ENCODE measurements at places on chromosomes 4 and X.

DNA sequence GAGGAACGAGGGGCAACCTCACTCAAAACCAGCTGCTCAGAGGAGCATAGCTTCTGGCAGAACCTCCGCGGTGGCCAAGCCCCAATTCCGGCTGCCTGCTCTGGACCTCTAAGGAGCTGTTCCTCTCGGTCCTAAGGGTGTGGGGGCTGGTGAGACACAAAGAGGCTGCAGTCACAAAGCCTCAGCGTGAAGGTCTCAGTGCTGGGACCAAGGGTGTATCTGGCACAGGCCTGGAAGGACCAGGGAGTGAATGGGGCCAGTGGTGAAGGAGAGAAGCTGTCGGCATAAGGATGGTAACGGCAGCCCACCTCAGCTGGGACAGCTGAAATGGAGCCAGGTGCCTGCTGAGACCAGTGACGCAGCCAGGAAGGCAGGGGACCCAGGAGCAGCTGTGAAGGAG is 5.3 kb downstream of the PDE6B start:
- DNase-seq: no peak

DNA sequence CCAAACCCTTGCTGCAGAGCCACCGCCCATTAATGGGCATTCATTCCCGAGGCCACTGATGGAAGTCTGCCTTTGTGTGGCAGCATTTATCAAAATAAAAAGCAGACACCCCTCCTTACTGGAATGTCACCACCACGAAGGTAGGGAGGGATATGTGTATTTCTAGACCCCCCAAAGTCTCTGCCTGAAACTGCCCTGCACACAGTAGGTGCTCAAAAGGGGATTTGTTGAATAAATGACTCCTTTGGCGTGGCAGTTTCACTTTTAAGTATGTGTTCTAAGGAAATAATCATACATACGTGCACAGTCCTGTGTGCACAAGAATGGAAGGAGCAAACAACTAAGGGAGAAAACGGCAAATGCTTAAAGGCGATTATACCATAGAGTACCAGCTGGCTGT is 23.6 kb upstream of the GLOD5 start:
- no peak for DNase-seq

DNA sequence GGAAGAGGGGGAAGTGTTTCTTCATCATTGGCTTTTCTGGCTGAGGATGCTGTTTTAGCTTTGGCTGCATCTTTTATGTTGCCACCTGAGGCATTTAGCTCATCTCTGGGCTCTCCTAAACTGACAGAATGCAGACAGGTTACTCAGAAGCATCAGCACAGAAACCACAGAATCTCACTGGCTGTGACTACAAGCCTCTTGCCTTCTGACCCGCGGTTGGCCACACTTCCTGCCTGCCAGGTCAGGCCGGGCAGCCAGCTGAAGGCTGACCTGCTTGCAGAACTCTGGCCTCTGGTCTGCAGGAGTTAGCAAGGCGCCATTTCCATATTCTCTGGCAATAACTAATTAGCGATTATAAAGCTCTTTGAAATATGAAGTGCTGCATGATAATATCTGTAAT is 366.5 kb downstream of the MID1IP1 start:
- no peak for DNase-seq

GRCh38 chr4:80134936-80135701 is 62.1 kb upstream of the ANTXR2 start:
- DNase-seq: no peak

- no peak for DNase-seq
Measured at GRCh38 chr4:177070533-177071058, 239.1 kb upstream of the NEIL3 start.

DNA sequence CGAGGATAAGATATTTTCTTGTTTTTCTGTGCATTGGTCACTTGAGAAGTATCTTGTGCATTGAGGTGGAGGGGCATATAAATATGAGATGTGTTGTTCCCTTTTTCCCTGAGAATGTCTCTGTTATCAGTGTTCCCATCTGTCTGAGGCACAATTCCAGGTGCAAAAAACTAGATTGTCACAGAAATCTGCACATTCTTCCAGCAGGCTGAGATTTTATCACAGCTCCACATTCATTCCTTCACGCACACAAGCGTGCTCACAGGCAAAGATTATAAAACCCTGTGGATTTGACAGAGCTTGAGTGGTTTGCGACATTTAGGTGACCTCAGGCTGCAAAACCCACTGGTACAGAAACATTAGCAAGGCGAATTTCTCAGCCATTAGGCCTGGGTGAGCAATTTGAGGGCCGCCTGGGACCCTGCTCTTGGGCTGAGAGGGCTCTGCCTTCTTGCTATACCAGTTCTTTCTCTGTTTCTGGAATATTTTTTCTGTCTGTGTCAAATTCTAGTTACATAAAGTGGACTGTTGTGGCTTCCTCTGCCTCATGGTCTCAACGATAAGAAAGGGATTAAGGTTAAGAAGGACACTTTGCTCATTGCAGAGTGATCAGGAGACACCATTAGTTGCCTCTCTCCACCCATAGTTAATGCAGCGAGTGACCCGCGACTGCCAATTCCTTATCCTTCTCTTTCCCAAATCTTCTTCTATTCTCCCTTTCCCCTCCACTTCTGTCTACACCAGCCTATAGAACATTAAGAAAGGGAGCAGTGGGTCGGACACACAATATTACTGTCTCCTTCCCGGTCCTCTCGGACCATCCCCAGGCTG is 86.7 kb upstream of the C1QTNF7 start:
- no peak for DNase-seq

DNA sequence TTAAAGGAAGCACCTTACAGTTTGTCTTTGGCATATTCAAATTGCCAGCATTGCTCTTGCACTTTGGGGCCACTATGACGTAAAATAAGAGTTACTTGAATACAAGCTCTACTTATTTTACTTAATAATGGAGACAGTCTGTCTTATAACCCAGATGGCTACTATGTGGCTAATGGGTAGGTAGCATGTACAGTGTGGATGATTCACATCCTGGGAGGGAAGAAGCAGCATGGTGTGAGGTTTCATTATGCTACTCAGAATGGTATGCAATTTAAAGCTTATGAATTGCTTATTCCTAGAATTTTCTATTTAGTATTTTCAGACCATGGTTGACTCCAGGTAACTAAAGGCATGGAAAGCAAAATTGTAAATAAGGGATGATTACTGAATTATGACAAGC is 761.8 kb upstream of the ATOH1 start:
- no peak for DNase-seq

DNA sequence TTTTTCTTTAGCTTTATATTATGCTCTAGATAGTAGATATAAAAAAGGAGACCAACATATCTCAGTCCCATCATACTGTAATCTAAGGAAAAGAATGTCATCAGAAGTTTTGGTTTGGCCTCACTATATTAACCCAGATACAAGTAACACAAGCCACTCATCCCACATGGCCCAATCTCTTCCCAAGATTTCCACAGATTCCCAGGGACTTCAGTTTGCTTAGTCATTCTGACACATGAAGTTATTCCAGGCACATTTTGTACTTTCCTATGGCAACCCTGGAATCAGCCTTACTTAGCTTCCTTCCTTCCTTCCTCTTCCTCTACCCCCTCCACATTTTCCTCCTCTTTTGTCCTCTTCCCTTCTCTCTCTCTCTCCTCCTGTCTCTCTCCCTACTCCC is 21.7 kb upstream of the DCLK2 start:
- DNase-seq: no peak

- DNase-seq: no peak
Measured at GRCh38 chr4:56790691-56791091, 30.8 kb downstream of the SPINK2 start.

DNA sequence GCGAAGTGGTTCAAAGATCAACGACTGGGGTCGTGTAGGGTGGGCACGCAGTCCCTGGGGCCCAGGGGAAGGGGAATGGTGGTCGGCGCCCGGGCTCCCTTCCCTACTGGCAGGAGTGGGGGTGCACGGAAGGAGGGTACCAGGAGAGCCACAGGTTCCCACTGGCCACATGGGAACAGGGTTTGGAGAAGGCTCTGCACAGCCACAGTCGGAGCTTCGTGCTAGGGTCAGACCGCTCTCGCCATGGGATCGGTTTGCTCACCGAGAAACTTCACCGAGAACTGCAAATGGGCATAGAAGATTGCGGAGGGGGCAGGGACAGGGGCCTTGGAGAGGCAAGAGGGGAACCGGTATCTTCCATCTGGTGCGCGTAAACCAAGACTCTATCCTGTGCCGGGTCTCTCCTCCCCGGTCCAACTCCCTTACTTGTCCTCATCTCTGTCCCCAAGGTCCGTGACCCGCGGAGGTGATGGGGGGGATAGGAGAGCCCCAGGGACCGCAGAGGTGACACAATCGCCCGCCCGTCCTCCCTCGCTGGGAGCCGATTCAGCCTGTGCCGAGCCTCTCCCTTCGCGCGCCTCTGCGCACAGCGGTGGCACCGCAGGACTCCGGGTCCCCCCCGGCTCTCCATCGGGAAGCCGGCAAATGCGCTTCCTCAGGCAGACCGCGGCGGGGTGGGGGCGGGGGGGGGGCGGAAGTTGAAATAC is 1.0 kb downstream of the SCD5 start:
- no peak for DNase-seq

- no peak for DNase-seq
Measured at GRCh38 chr4:123602007-123602406, 205.4 kb downstream of the SPRY1 start.

GRCh38 chr4:152850377-152850776 is 70.6 kb downstream of the ARFIP1 start:
- no peak for DNase-seq

GRCh38 chr4:176653401-176654220 is 139.1 kb downstream of the VEGFC start:
- DNase-seq: no peak

- no peak for DNase-seq
Measured at GRCh38 chr4:186787536-186787935, 63.9 kb upstream of the FAT1 start.

- no peak for DNase-seq
Measured at GRCh38 chr4:61292322-61292721, 92.2 kb downstream of the ADGRL3 start.

DNA sequence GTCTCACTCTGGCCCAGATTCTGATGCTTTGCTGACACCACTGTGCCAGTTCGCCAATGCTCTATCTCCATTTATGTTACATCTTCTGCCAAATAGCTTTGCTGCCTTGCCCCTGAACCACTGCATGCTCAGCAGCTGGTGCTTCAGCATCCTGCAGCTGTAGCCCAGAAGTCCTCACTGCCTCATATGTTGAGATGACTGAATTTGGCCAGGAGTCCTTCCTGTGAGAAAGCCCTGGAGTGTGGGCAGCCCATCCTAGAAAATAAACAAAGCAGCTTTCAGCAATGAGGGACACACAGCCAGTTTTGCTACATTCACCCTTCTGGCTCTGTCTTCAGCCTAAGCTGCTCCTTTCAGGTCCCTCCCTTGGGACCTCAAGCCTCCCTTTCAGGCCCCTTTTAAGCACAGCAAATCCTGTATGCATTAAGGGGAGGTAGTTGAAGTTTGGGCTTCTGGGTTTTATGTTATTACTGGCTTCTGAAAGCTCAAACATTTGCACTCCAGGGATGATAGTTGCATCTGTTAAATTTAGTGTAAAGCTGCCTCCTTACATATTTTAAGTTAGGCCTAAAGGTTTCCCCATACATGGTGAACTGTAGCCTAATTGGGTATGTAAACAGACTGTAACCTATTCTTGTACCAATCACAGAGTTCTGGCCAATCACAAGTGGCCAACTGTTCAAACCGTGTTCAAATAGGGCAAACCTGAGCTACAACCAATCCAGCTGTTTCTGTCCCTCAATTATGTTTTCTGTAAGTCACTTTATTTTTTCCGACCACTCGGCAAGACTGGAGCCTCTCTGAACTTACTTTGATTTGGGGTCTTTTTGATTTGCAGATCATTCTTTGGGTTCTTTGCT is 2.1 kb upstream of the TMEM165 start:
- no peak for DNase-seq

GRCh38 chr4:183149616-183150539 is 50.8 kb downstream of the WWC2 start:
- no peak for DNase-seq

DNA sequence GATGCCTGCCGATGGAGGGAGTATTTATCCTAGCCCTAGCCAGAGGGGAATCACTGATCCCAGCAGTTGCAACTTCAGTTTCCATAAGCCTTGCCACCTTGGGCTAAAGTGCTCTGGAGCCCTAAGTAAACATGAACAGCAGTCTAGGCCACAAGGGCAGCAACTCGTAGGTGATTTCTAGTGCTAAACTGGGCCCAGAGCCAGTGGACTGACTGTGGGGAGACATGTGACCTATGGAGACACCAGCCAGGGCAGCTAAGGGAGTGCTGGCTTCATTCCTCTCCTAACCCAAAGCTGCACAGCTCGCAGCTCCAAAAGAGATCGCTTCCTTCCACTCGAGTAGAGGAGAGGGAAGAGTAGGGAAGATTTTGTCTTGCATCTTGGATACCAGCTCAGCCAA is 120.8 kb upstream of the MAGEA10 start:
- no peak for DNase-seq

- DNase-seq: no peak
Measured at GRCh38 chrX:102964940-102965339, 27.9 kb downstream of the RAB40AL start.

- DNase-seq: no peak
Measured at GRCh38 chrX:86604607-86605006, 456.4 kb downstream of the DACH2 start.

DNA sequence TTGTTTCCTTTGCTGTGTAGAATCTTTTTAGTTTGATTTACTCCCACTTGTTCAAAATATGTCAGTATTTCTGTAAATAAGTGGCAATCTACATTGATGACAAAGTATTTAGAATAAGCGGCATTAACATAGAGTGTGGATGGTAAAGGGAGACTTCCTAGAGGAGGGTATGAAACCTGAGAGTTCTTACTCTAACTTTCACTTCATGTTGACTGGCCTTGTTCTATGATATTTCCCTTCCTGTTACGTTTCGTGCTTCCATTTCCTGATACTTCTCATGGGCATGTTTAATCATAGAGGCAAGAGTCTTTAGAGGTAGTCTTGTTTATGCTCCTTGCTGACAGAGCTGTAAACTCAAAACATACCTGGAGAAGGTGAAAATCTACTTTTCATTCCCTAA is 408.9 kb downstream of the GLUD2 start:
- DNase-seq: no peak

- DNase-seq: no peak
Measured at GRCh38 chr4:25180524-25181131, 20.4 kb upstream of the SEPSECS start.

- DNase-seq: no peak
Measured at GRCh38 chrX:16999275-16999674, 52.8 kb downstream of the REPS2 start.

- no peak for DNase-seq
Measured at GRCh38 chr4:160180211-160180610, 1077.3 kb downstream of the RAPGEF2 start.

- DNase-seq: no peak
Measured at GRCh38 chrX:48971249-48972219, at the start of gene KCND1. TSS of gene KCND1 (minus strand) at chrX:48971844. CDS start at chrX:48970271, 1,573 bp downstream.

GRCh38 chr4:177001271-177002175 is 208.8 kb upstream of the VEGFC start:
- no peak for DNase-seq

- no peak for DNase-seq
Measured at GRCh38 chrX:11341274-11342201, 48.3 kb downstream of the AMELX start.

DNA sequence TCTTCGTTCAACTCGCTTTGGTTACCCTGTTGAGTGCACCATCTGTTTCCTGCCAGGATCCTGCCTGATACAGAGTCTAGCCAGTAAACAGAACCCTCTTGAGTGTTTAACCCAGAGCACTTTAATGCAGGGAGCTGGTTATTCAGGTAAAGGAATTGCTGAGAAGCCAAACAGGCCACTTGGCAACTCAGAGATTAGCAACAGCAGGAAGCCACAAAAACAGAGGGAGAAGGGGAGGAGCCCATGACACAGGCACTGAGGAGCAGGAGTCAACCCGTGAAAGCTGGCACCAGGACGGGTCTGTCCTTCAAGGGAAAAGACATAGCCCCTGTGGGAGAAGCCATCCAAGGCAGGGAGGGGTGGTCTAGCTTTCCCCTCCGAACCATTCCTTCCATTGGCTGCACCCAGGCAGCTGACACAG is 641.4 kb downstream of the ZNF674 start:
- DNase-seq: no peak

All from NCI-H1048 (cell line).